GM03348 (cell line): ENCODE measurements at places on chromosomes 7 and 10.

GRCh38 chr7:15963206-15963605 lies 276.7 kb upstream of the MEOX2 start:
- no peak for DNase-seq

- no peak for DNase-seq
These were observed 42.0 kb downstream of the GALNT17 start for GRCh38 chr7:71173955-71174354.

DNA sequence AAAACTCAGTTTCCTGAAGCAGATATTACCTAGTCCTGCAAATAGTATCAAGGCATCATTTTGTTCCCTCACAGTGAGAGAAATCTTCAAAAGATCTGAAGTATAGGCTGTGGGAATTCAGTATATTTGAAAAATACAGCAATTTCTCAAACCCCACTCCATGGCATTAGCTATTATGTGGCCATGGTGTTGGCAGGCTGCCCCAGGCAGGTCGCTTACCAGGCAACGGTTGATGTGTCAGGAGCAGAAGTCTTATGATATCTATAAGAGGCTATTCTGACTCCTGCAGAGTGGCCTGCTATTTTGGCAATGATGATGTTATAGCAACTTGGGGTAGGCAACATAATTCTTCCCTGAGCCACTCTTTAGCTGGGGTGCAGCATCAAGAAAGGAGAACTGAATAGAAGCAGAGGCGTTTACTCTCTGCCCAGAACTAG lies 187.9 kb downstream of the PLXDC2 start:
- DNase-seq: no peak

- DNase-seq: no peak
These were observed 4.2 kb downstream of the OSBPL3 start for GRCh38 chr7:24975644-24976260.

GRCh38 chr10:14391342-14391741 lies 60.6 kb upstream of the FRMD4A start:
- no peak for DNase-seq
